ENCODE measurements at places on chromosomes 4 and X.

DNA sequence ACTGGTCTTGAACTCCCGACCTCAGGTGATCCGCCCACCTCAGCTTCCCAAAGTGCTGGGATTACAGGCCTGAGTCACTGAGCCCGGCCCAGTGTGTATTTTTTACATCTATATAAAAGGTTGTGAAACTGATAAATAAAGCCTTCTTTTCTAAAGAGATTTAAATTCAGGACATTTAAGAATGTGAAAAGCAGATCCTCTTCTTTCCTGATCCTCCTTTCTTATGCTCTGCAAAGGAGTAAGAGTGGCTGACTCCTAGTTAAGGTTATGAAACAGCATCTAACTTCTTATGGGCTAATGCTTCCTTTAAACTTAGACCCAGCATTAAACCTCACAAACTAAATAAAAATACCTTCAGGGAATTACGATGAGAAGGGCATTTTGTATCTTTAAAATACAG lies 197.7 kb upstream of the MAB21L2 start:
- ATAC-seq, result no peak

DNA sequence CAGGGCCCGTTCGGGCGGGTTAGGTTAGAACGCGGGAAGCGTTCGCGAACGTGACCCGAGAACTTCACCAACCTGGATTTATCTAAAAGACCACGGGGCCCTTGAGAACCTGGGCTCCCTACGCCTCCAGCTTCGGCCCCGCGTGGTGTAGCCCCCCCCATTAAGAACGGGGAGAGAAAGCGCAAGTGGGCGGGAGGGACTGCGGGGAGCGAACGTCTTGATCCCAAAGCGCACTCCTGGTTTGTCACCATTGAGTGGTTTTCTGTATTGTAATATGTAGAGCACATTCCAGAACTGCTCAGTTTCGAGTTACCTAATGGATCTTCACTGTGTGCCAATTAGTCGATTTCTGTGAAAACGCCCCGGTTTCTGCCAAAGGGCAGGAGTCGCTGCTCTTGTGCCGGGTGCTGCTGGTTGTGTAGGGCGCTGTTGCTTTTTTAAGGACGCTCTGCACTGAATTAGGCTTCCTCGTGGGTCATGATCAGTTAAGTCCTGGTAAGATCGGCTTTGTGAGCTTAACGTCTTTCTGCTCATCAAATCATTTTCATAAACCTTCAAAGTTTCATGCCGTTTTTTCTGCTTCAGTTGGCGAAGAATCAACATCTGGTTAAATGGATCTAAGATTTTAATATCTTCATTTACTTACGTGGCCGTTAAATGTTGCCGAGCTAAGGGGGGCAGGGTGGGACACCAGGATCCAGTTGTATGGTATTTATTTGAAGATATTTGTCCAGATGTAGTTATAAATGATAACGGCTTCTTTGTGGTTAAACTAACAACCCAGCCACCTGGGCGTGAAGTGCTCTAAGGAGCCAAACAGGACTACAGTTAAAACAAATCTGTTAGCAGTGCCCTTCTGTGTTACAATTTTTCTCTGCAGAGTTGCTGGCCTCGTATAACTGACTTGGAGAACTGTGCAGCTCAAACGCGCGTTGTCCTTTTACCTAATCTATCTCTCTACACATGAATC lies 809 bp downstream of the MND1 start:
- peak; percentile 36 for ATAC-seq

- ATAC-seq, result no peak
Measured at GRCh38 chrX:149259241-149259640, 245.9 kb downstream of the IDS start.

DNA sequence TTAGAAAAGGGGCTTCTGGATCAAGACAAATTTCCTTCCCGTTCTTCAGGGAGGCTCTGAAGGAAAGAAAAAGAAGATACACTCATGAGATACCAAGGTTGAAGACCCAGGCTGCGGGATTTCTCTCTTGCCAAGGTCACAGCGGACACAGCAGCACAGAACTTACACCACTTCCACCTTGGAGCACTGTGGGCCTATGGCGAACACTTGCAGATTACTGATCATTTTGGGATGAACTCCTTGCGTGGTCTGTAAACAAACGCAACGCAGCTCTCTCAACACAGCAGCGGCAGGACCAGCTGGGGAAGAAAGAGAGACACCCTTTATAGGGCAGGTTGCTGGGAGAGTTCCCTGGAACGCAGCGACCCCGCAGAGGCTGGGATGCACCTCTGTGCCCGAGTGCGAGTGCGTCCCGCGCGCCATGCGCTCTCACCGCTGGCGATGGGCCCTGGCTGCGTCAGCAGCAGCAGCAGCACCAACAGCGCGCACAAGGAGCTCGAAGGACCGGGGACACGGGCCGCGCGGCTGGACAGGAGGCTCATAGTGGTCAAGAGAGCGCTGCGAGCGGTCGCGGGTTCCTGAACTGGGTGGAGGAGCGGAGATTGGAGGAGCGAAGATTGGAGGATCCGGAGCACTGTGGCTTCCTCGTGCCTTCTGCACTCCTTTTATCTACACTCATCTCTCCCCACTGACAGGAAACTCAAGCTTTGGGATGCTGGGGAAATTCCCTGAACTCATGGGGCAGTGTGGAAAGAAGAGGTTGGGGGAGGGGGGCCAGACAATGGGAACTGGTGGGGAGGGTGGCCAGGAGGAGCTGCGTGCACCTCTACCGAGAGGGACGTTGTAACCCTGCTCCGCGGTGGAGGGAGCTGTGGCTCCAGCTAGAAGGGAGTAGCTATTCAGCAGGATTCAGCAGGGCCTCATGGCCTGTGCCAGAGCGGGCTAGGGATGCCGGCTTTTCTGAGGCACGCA lies at the start of gene CXCL5:
Gene CXCL5, minus strand, starts transcription at position 638 of the 972 bp plus-strand sequence. Its CDS starts 96 bp downstream, at position 542.
- ATAC-seq, result no peak

GRCh38 chr4:122906859-122907305 lies 15.5 kb downstream of the NUDT6 start:
- no peak for ATAC-seq

- no peak for ATAC-seq
Measured at GRCh38 chr4:93828995-93829819, 654 bp downstream of the ATOH1 start.

GRCh38 chr4:118279920-118280432 lies 72.8 kb downstream of the PRSS12 start:
- ATAC-seq, result no peak

- ATAC-seq, result no peak
Measured at GRCh38 chrX:47198026-47198686, 4.5 kb downstream of the UBA1 start.

GRCh38 chr4:141246243-141246642 lies 25.5 kb downstream of the ZNF330 start:
- ATAC-seq, result no peak

DNA sequence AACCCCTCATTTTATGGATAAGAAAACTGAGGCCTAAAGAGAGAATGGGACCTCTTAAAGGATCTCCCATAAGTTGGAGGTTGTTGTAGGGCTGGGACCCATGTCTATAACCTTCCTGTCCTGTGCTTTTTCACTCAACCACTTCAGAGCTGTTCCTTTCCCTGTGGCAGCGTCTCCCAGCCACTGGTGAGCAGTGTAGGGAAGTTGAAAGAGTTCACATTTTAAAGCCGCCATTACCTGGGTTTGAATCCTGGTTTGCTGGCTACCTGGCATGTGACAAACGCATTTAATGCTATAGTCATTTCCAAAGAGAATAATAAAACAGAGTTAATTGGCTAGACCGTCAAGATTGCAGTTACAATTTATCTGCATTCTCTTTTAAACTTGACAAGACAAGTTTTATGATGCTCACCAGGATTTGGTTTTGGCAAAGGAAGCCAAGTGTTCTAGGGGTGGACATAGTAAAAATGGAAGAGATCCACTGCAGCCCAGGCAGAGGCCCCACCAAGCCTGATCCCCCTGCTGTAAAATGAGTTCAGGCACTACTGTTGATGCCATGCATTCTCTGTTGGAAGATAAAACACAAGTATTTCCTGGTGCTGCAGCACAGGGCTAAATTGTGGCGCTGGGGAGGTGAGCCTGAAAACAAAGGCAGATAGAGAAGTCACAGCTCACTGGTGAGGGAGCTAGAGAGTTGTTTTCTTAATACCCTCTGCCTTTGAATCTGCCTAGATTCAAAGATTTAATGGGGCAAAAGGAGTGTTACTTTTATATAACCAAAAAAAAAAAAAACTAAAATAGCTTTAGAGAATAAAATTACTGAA lies 218.7 kb downstream of the NWD2 start:
- no peak for ATAC-seq

- no peak for ATAC-seq
Measured at GRCh38 chrX:35680940-35681346, 117.2 kb upstream of the MAGEB16 start.

DNA sequence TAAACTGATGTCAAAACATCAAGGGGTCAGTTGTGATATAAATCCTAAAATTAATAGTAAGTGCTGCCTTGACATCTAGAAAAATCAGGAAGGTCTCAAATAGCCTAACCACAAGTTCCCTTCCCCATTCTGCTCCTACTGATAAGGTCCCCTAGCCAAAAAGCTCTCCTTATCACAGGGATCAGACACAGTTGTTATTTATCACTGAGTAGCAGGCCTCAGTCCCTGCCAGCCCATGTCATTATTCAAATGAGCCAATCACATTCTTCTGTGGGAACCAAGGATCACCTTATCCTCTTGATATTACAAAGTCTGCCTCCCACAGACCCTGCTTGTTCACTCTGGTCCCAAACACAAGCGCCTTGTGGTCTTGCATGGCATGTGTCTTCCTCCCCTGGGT lies 23.3 kb upstream of the TMEM255A start:
- ATAC-seq, result no peak

GRCh38 chr4:24686866-24687692 lies 102.7 kb upstream of the DHX15 start:
- peak; percentile 38 for ATAC-seq

DNA sequence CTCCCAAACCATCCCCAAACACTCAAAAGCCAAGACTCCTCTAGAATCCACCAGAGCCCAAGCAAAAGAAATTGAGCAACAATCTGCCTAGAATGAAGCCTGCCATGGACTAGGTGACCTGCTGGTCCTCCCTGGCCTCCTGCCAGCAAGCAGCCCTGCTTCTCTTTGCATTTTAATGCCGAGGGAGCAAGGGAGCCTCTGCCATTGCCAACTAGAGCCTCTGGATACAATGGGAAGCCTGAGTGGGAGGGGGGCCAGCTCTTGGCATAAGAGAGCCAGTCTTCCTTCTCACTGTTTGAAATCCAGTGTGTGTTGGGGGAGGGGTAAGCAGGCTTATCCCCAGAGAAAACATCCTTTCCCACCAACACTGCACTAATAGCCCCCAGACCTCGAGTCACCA lies 1.5 kb upstream of the GDPD2 start:
- ATAC-seq, result no peak

- ATAC-seq, result no peak
Measured at GRCh38 chr4:10080589-10081217, 35.9 kb downstream of the WDR1 start.

- peak; percentile 60 for ATAC-seq
Measured at GRCh38 chr4:103012060-103012459, 7.4 kb downstream of the SLC9B1 start.

DNA sequence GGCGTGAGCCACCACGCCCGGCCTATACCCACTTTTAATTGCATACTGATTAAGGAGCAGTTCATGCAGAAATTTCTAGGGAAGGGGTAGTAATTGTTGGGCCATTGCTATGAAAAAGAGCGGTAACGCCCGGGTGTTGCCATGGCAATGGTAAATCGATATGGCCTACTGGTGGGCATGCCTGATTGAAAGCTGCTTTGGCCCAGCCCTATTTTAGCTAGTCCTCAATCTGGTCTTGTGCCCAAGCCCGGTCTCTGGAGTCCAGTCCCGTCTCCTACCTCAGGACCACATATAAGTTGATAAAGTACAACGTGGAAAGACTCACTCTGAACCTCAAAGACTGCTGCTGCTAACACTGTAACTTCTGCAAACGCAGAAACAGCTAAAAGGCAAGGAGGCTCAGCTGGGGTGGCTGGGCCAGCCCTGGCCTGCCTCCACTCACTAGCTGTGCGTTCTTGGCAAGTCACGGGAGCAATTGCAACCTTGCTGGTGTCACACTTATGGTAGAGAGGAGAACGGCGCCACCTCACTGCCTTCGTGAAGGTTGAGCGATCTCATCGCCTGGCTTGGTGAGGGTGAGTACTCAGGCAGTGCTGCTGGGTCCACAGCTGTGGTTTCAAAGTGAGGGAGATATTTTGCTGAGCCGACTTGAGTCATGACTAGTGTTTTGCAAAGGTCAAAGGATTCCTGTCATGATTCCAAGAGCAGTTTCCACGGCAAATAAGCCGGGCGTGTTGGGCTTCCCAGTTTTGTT lies 57.0 kb upstream of the GRPEL1 start:
- peak; percentile 88 for ATAC-seq
